Neural crest cell (in vitro differentiated cells): ENCODE measurements at places on chromosomes 3 and 15. TPM values are rescaled to one million over a fixed set of nuclear protein-coding genes. Genes with fewer than 3 reads are reported as not detected.
A peak's percentile ranks its signal among the peaks of the same experiment; 100 is the strongest.

EOGT gene
- total RNA-seq = 16.2 and 18.6 TPM in 2 replicates

ZNF860 gene
- total RNA-seq = 0.27 and 0.56 TPM in 2 replicates

GRCh38 chr15:52114261-52115055, 1.9 kb upstream of the BCL2L10 start:
- H3K27ac ChIP-seq = no peak overlapping the region
- no peak overlapping the region for H3K4me3 ChIP-seq
- H3K27me3 ChIP-seq = peaks cover 3% of the 10 kb centered on the region
- H3K4me1 ChIP-seq = peaks cover 17% of the 10 kb centered on the region
- no peaks in the 10 kb centered on the region for H3K36me3 ChIP-seq

ROPN1 gene
- not detected in 2 replicates for total RNA-seq

- no peaks in the 10 kb centered on the region for H3K36me3 ChIP-seq
- no peak for DNase-seq
- no peak overlapping the region for H3K27ac ChIP-seq
- H3K4me3 ChIP-seq = no peak overlapping the region
- H3K27me3 ChIP-seq = no peaks in the 10 kb centered on the region
Measured at GRCh38 chr3:47225310-47225906, 57.2 kb downstream of the KIF9 start.

- no peaks in the 10 kb centered on the region for H3K36me3 ChIP-seq
- H3K4me3 ChIP-seq = no peak overlapping the region
- no peaks in the 10 kb centered on the region for H3K4me1 ChIP-seq
- no peaks in the 10 kb centered on the region for H3K27me3 ChIP-seq
Measured at GRCh38 chr3:145882436-145882835, 278.5 kb downstream of the PLOD2 start.

ZDHHC3 gene
- 56.7 and 62.2 TPM in 2 replicates for total RNA-seq

- no peaks in the 10 kb centered on the region for H3K4me1 ChIP-seq
- H3K36me3 ChIP-seq = no peaks in the 10 kb centered on the region
- H3K27ac ChIP-seq = no peak overlapping the region
- no peak overlapping the region for H3K4me3 ChIP-seq
- H3K27me3 ChIP-seq = peaks cover 10% of the 10 kb centered on the region
- DNase-seq = no peak
Measured at GRCh38 chr3:33237439-33237838, 18.8 kb upstream of the SUSD5 start.

- no peak for DNase-seq
- H3K27ac ChIP-seq = no peak overlapping the region
- no peak overlapping the region for H3K4me3 ChIP-seq
- no peaks in the 10 kb centered on the region for H3K27me3 ChIP-seq
- H3K36me3 ChIP-seq = no peaks in the 10 kb centered on the region
Measured at GRCh38 chr3:111668326-111668725, 73.2 kb upstream of the ZBED2 start.

DNA sequence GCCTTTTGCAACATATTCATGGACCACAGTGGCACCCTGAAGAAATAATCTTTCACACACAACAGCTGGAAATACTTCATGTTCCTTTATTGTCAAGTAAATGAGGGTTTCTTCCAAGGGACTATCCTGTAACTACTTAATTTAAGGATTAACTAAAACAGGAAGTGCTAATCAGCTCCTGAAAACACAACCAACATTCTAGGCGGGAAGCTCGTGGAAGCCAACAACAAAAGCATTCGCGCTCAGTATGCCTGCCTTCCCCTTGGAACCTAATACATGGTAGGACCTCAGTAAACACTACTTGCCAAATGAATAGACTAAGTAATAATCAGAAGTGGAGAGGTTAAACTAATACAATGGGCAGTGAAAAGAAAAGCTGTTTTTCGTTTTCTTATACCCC, 300.9 kb downstream of the RORA start:
- peaks cover 15% of the 10 kb centered on the region for H3K4me1 ChIP-seq
- peaks cover 2% of the 10 kb centered on the region for H3K36me3 ChIP-seq
- no peak overlapping the region for H3K4me3 ChIP-seq
- peaks cover 78% of the 10 kb centered on the region for H3K27me3 ChIP-seq
- H3K27ac ChIP-seq = peak overlapping the region; percentile 19

GRCh38 chr15:37981775-37982174, 47.3 kb downstream of the TMCO5A start:
- DNase-seq = no peak
- H3K27me3 ChIP-seq = no peaks in the 10 kb centered on the region
- no peak overlapping the region for H3K4me3 ChIP-seq
- no peak overlapping the region for H3K27ac ChIP-seq
- H3K4me1 ChIP-seq = no peaks in the 10 kb centered on the region

DNA sequence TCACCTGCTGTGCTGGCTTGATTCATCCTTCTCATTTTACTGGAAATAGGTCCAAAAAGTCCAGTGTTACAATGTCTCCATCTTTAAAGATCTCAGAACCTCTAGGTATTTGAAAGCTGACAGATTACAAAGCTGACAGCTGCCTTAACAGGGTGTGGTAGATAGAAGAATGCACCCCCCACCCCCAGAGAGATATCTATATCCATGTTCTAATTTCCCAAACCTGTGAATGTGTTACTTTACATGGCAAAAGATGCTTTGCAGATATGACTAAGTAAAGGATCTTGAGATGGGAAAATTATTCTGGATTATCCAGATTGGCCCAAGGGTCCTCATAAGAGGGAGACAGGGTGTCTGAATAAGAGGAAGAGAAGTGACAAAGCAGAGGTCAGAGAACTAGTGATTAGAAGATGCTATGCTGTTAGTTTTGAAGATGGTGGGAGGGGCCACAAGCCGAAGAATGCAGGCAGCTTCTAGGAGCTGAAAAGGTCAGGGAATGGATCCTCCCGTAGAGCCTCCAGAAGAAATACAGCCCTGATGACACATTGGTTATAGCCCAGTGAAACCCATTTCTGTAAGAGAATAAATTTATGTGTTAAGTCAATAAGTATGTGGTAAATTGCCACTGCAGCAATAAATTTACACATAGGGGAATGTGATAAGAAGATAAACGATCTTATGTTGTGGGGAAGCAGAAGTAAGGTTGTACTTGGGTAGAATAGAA, 21.5 kb upstream of the FSTL1 start:
- no peaks in the 10 kb centered on the region for H3K4me1 ChIP-seq
- no peaks in the 10 kb centered on the region for H3K36me3 ChIP-seq
- H3K27me3 ChIP-seq = no peaks in the 10 kb centered on the region
- H3K4me3 ChIP-seq = no peak overlapping the region

DNA sequence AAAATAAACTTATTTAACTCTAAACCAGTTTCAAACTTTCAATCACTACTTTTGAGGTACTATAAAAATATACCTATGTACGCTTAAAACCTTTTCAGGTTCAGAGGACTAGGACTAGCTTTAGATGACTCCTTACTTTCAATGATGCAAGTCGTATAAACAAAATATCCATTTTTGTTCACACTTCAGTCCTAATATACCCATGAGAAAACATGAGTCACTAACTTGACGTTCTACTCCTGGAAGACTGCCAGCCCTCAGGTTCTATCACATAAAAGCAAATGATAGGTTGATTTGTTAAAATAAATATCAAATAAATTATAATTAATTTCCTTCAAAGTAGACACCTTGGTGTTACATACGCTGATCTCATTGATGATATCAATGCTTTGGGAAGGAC, 10.6 kb upstream of the P3H2 start:
- H3K4me1 ChIP-seq = peaks cover 6% of the 10 kb centered on the region
- H3K27me3 ChIP-seq = no peaks in the 10 kb centered on the region
- no peak for DNase-seq
- H3K36me3 ChIP-seq = no peaks in the 10 kb centered on the region
- no peak overlapping the region for H3K4me3 ChIP-seq

DNA sequence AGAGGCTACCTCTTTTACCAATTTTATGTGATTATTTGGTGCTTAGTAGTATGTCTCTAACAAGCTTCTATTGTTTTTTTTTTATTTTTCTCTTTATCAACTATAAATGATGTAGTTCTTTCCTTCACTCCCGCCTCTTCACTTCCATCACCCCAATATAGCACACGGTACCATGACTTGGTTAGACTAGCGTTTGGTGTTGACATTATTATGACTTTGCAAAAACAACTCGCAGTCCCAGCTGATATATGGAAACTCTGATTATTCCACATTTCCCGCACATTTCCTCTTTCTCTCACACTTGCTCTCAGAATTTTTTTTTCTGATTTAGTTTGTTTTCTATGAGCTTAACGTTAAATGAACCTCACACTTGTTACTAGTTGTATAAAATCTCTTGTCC, 162.2 kb downstream of the GREM1 start:
- no peaks in the 10 kb centered on the region for H3K36me3 ChIP-seq
- no peak for DNase-seq
- H3K27ac ChIP-seq = no peak overlapping the region
- no peaks in the 10 kb centered on the region for H3K27me3 ChIP-seq

SPRED1 gene
- 40.0 and 44.2 TPM in 2 replicates for total RNA-seq

DNA sequence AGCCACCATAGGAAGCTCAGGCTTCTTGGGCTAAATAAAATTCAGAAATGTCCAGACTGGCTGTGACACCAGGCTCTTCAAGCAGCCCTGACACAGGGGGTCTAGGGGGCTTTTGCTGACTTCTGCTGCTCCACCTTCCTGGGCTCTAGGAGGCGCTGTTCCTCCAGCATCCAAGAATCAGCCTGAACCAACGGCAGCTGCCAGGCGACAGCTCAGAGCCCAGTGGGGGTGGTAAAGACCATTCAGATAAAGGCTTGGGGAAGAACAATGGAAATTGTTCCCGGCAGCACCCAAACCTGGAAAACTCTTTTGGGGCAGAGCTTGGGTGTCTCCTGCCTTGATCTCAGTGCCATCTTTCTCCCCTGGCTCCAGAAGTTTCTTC, 21.6 kb upstream of the PSTPIP1 start:
- H3K27me3 ChIP-seq = no peaks in the 10 kb centered on the region
- no peak overlapping the region for H3K4me3 ChIP-seq
- H3K36me3 ChIP-seq = no peaks in the 10 kb centered on the region
- peak; percentile 49 for DNase-seq

DYNLT2B gene
- 42.9 and 44.1 TPM in 2 replicates for total RNA-seq

DNA sequence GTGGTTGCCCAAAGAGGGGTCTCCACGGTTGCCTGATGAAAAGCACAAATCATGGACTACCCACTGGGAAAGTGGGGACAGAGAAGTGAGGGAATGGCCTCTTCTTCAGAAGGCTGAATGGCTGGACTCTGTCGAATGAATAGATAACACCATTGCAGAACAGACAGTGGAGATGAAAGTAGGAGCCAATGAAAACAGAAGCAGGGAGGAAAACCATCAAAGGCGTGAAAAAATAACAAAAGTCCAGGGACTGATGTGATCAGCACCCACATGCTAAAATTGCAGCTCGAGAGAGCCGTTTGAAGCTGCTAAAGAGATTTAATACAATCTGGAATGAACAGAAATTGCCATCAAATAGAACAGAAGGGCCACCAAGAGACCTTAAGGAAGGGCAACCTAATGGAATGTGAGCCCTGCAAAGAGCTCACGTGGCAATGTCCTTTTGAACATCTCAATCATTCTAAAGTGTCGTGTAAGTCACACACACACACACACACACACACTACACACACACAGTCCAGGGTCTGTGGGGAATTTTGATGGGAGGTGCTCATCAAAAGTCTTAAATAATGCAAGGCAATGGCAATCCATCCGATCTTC, 130.9 kb upstream of the ICE2 start:
- H3K4me1 ChIP-seq = peaks cover 12% of the 10 kb centered on the region
- peaks cover 22% of the 10 kb centered on the region for H3K27me3 ChIP-seq
- H3K36me3 ChIP-seq = no peaks in the 10 kb centered on the region
- no peak for DNase-seq
- H3K27ac ChIP-seq = no peak overlapping the region

NAALADL2 gene
- 2.8 and 4.3 TPM in 2 replicates for total RNA-seq

GRCh38 chr3:78762121-78762520, 1005.7 kb downstream of the ROBO1 start:
- no peak overlapping the region for H3K4me3 ChIP-seq
- no peak for DNase-seq
- H3K4me1 ChIP-seq = peaks cover 22% of the 10 kb centered on the region
- no peaks in the 10 kb centered on the region for H3K27me3 ChIP-seq
- no peaks in the 10 kb centered on the region for H3K36me3 ChIP-seq
- no peak overlapping the region for H3K27ac ChIP-seq

ALPK3 gene
- 3.3 and 4.4 TPM in 2 replicates for total RNA-seq

- peak overlapping the region; percentile 91 for H3K27ac ChIP-seq
- no peaks in the 10 kb centered on the region for H3K27me3 ChIP-seq
- DNase-seq = no peak
- H3K4me1 ChIP-seq = peaks cover 42% of the 10 kb centered on the region
Measured at GRCh38 chr15:88621789-88622604, 857 bp downstream of the AEN start.

- H3K4me1 ChIP-seq = no peaks in the 10 kb centered on the region
- H3K27me3 ChIP-seq = no peaks in the 10 kb centered on the region
- DNase-seq = no peak
Measured at GRCh38 chr3:158430968-158431367, 140.0 kb upstream of the MLF1 start.

DNA sequence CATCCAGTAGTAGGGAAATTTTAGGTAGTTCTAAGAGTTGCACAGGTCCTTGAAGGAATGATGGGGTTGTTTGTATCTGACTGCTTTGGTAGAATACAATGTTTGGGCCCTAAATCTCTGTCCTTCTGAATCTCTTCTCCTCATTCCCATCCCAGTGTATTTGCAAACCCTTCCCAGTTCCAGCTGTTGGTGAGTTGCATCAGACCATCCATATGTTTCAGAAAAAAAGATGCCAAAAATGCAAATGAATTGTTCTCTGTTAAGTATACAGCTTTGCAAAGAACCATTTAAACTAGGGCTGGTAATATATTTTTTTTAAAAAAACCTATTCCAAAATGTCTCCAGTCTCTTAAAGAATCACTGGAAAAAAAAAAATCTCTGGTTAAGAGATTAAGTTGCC, 250.8 kb upstream of the FEZF2 start:
- H3K36me3 ChIP-seq = no peaks in the 10 kb centered on the region
- no peak overlapping the region for H3K27ac ChIP-seq
- DNase-seq = no peak

CTXN2 gene
- total RNA-seq = 0.18 and 0.26 TPM in 2 replicates

TEX55 gene
- not detected in 2 replicates for total RNA-seq

DNA sequence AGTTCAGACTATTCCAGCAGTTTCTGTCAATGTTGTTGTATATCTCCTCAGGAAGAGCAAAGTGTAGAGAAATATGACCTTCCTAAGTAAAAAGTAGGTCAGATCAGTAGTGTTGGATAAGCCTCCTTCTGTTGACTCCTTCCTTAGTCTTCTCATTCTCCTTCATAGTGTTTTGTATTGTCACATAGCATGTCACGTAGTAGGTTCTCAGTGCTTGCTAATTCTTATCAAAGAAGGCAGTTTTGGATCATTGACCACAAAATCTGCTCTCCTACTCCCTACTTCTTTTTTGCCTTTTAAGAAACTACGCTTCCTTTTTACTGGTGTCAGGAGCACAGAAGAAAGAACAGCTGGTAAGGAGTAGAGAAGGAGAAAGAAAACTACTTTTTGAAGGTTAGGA, 1.0 kb upstream of the MGA start:
- H3K4me3 ChIP-seq = peak overlapping the region; percentile 24
- H3K36me3 ChIP-seq = peaks cover 2% of the 10 kb centered on the region
- peaks cover 35% of the 10 kb centered on the region for H3K27me3 ChIP-seq
- DNase-seq = no peak
- peaks cover 17% of the 10 kb centered on the region for H3K4me1 ChIP-seq
- no peak overlapping the region for H3K27ac ChIP-seq
